GM04503 (cell line): ENCODE measurements at places on chromosomes 4 and X.

GRCh38 chrX:140163371-140164159, 198.2 kb upstream of the CXorf66 start:
- DNase-seq = peak; percentile 21

GRCh38 chrX:38968344-38969216, 167.3 kb downstream of the MID1IP1 start:
- peak; percentile 22 for DNase-seq

DNA sequence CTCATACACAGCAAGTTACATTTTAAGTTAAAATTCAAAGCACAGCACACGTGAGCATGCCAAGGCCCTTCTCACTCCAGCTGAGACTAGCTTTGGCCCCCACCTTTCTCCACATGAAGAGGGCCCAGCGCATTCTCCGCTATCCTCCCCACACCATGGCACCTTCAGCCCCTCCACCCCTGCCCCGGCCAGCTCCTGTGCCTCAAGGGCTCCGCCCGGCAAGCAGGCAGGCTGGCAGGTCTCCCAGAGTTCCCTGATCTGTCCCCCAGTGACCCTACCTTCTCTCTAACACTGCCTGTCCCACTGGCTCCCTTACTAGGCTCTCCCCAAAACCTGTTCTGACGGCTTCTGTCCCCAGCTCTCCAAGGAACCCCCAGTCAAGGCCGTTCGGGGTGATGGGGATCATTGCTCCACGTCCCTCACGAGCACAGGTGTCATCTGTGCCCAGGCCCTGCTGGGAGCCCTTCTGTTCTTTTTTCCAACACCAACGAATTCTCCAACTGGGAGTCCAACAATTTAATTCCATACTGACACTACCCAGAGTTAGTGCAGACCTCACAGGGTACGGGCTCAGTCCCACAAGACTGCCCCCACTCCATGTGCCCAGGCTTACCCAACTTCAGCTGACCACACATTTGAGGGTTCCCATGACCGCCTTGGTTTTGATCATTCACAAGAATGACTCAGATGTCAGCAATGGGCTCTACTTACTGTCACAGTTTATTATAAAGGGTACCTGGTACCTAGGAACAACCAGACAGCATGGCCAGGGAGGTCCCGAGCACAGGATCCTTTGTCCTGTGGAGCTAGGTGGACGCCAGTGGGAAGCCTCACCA, 4.2 kb downstream of the LETM1 start:
- no peak for DNase-seq

DNA sequence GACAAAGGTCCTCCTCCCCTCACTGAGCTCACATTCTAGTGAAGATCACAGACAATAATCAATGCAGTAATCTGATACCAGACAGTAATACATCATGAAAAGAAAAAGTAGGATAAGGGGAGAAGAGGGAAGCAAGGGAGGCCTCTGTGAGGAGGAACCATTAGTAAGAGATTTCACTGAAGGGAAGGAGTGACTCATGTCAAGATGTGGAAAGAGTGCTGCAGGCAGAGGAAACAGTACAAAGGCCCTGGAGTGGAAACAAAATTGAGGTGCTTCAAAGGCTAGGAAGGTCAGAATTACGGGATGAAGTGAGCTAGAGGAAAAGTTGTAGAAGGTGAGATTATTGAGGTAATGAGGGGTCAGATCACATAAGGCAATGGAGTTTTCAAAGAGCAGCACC, 38.1 kb downstream of the LAMTOR3 start:
- no peak for DNase-seq

GRCh38 chr4:15376594-15376993, 51.2 kb upstream of the C1QTNF7 start:
- DNase-seq = no peak

GRCh38 chrX:137748827-137749226, 182.9 kb downstream of the ZIC3 start:
- no peak for DNase-seq

DNA sequence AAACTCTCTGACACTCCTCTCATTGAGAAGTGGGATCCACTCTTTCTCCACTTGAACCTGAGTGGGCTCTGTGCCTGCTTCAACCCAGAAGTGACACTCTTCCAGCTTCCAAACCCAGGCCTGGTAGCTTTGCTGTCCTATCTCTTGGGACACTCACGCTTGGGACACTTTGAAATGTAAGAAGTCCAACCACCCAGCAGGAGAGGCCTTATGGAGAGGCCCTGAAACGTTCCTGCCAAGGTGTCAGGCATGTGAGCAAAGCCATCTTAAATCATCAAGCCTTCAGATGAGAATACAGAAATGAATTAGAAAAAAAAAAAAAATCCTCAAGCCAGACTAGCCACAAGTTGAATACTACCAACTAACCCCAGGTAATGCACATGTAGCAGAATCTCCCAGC, 30.2 kb downstream of the RBM47 start:
- DNase-seq = no peak

DNA sequence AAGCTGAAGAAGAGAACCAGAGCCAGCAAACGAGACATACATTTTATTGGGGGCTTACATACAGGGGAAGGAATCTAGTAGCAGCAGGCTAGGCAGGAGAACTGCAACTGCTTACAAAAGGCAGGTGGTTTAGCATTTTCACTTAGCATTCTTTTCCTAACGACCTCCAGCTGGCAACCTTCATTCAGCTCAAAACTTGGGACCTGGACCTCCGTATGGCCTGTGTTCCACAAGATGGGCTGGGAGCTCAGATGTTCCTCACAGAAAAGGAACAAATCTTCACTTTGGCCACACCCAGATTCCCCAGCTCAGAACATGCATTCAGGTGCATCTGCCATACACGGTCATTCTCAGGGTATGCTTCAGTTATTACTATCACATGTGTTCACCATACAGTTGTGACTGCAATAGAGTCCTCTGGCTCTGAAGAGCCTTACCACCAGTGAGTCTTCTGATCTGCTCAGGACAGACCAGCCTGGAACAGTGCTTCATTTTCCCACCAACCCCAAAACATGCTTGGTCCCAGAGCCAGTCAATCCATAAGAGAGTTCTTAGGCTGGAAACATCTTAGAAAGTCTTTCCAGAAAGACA, 29.6 kb upstream of the AP1AR start:
- no peak for DNase-seq

DNA sequence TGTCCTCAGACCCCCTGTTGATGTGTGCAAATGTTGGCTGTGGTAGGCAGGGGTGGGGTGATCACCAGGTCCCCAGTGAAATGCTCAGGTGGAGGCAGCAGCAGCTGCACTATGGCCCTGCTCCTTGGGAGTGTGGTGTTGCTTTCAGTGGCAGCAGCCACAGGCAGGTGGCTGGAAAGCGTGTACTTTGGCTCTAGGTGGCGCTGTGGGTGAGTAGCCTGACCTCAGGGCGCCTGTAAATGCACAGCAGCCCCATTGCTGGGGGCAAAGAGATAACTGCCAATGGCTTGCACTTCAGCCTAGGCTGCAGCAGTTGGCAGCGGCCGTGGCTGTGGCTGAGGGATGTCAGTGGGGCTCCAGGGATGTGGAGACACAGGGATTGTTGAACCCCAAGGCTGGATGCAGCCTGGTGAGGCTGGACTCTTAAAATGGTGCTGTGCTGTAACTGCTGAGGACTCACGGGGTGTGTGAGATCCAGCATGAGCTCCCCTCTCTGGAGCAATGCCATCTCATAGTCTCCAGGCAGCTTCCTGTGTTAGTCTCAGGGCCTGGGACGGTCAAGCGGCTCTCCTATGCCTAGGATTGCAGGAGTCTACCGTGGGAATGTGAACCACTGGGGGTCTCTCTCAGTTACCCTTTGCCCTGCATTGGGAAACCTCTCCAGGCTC, 421.7 kb upstream of the HTR2C start:
- no peak for DNase-seq

GRCh38 chrX:131067846-131068745, 9.9 kb downstream of the ARHGAP36 start:
- DNase-seq = no peak

DNA sequence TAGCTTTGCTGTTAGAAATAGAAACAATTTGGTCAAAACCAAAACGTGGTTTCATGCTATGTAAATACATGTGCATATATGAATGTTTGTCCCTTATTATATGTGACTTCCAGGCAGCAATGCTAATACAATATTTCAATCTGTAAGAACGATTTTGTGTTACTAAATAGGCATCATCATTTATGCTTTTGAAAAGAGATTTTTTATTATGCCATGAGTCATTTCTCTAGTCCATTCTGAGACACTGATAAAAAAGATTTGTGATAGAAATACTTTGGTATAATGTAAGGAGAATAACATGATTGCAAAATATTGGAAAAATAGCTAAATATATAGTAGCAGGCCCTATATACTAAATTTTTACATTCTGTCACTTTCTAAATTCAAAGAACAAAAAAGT, 28.9 kb downstream of the SYNPO2 start:
- no peak for DNase-seq

- no peak for DNase-seq
Observed at GRCh38 chr4:188178806-188179205, 39.6 kb downstream of the TRIML1 start.

DNA sequence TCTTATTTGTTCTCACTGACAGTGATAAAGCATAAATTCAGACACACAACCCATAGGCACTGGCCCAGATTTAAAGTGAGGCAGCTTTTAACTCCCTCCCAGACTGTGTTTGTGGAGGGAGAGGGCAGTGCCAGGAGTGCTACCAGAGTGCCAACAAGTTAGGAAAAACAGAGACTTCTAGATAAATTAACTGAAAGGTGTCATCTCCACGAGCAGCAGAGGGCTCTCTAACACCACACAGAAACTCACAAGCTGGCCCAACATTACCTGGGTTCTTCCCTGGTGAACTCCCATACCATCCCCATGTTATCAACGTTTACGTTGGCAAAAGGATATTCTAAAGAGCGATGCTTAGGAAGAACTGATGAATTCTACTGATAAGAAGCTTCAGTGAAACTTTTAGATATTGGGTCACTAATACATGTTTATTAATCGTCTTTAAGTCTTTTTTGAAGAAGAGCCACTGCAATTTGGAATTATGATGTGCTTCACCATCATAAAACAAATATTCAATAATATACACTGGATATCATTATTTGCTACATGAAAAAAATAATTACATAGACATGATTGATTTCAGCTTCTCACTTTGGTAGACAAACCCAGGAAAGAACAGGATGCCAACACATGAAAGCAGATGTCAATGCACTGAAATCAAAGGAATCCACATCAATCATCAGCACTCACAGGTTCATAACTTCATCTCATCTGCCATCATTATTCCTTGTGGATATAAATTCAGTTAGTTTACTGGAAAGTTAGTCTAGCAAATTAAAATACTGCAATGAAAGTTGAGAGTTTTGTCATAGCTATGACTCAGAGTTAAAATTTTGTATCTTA, 121.2 kb upstream of the NAP1L5 start:
- DNase-seq = no peak

DNA sequence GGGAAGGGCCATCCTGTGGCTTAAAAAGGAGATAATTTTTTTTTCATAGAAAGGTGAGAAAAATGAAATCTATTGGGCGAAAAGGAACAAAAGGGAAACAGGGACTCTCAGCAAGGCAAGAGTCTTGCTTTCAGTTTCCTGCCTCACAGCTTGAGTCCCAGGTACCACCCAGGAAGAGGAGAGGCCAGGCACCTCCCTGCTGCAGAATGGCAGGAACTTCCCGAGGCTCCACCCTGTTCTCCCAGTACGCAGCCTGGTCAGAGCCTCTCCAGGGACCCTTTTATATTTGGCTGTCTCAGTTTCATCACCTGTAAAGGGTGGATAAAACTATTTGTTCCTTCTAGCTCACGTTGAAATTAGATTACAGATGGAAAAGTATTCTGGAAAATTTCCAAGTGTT, 33.8 kb downstream of the UCHL1 start:
- no peak for DNase-seq

GRCh38 chr4:150089732-150090131, 11.5 kb downstream of the DCLK2 start:
- DNase-seq = no peak
